ENCODE measurements at places on chromosomes 4 and X.

- no peak for DNase-seq
Measured at GRCh38 chr4:139453041-139453370, 915 bp upstream of the RAB33B start.

DNA sequence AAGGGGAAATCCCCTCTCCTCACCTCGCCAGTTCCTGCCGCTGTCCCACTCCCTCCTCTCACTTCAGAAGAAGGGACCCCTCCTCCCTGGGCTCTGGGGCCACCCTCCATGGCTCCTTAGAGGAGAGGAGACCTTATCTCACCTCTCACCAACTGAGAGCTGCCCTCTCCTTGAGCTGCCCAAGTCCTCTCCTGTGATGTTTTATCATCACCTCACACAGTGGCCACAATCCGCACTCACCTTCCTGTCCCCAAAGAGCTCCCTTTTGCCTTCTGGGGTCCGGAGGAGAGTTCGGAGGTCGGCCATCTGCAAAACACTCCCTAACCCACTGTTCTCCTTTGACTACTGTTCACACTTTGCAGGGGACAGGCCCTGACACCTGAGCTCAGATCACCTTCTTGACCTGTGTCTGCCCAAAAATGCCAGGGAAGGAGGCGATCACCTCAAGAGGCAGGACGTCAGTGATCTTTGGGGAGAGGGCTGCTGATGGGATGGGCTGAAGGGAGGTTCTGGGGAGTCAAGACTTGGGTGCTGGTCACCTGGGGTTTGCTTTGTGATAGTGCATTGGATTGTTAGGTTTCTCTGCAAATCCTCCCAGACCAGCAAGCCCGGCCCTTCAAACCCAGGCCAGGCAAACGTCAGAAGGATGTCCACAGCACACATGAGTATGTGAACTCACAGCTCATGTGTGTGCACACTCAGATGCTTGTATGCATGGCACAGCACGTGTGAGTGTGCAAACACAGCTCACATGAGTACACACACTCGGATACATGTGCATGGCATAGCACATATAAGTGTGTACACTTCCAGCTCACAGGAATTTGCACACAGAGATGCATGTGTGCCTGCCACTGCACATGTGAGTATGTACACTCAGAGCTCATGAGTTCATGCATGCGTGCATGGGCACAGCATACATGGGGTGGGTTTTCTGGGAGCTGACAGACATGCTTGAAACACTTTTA is 41.8 kb downstream of the HTRA3 start:
- DNase-seq: no peak

DNA sequence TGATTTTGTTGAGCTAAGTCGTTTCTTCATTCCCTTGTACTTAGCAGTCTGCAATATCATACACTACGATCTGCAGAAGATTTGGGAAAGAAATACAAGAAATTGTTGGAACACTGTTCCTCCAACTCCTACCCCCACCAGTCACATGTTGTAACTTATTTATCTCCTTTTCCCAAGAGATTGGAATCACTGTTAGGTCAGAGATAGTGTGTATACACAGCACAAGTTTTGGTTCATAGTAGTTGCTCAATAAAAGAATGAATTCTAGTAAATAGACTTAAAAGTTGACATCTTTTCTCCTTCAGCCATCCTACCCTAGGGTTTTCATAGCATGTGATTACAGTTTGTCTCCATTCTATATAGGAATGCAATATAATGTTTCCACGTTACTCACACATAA is 68.8 kb downstream of the ARFIP1 start:
- no peak for DNase-seq

- DNase-seq: no peak
Measured at GRCh38 chr4:19707876-19708275, 543.8 kb upstream of the SLIT2 start.

DNA sequence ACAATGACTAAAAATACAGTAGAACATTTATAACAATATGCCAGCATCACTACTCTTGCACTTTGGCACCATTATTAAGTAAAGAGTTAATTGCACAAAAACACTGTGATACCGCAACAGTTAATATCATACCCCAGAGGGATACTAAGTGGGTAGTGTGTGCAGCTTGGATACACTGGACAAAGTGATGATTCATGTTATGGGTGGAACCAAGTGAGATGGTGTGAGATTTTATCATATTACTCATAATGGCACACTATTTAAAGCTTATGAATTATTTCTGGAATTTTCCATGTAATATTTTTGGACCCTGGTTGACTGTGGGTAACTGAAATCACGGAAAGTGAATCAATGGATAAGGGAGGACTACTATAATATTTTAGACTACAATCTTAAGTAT is 265.3 kb downstream of the PCDH18 start:
- DNase-seq: no peak

- no peak for DNase-seq
Measured at GRCh38 chrX:96407072-96407471, 277.6 kb upstream of the DIAPH2 start.

GRCh38 chr4:54933579-54933978 is 191.8 kb downstream of the KDR start:
- DNase-seq: no peak

DNA sequence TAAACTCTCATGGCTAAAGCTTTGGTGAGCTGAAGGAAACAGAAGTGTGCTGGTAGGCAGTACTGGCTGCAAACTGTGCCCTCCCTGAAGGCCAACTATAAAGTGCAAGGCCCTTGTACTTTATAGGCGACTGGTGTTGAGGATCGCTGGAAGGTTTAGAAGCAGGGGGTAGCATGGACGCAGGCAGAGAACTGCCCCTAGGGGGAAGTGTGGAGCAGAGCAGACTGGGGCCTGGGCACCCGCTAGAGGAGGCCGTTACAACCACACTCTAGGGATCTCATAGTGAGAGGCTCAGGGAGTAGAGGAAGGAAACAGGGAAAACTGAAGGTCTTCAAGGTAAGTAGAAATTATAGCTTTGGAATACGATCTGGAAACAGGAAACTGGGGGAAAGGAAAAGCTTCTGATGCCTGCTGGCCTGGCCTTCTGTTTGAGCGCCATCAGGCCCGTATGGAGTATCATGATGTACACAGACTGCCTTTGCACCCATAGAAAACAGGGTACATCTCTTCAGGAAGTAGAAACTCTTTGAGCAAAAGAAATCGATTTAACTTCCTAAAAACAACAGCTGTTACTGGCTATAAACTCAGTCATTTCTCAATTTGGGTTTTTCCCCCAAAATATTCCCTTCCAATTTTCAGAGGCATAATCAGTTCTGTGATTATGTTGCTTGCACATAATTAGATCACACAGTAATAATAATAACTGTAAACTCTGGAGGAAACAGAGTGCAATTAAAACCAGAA is 23.9 kb upstream of the TMSB4X start:
- no peak for DNase-seq

GRCh38 chr4:57073559-57073958 is 36.6 kb downstream of the IGFBP7 start:
- DNase-seq: no peak

All from cortex of kidney (tissue), 1 donor.